ENCODE measurements at places on chromosomes 6 and 20.

DNA sequence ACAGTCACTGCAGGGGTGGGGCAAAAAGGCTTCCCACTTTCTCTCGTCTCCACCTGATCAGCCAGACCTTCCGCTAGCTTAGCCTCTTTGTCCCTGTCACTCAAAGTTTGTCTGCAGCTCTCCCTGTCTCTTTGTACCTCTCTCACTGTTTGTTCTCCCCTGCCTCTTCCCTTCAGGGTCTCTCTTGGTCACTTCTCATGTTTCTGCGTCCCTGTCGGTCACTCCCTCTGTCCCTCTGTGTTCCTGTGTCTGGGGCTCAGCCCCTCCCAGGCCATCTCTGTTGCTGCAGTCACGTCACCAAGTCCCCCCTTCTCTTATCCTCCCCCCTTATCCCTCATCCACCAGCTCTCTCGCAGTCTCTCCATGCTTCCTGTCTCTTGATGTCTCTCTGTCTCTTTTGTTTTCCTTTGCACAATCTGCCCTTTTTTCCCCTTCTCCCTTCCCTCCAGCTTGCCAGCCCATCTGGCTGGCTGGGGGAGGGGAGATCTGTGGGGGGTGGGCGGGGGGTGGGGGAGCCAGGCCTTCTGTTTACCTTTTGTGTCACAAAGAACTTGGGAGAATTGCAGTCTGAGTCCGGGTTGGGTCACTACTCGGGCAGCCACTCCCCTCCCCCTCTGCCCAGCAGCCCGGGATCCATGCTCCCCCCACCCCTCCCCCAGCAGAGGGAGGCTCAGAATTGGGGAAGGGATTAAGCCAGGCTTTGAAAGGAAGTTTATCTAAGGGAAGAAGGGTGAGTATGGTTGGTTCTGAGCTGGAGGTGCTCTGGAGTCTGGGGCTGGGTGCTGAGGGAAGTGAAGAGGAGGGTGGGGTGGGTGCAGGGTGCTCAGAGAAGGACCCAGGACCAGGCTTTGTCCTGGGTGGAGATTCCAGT lies 32.3 kb downstream of the FOXP4 start:
- DNase-seq = no peak

DNA sequence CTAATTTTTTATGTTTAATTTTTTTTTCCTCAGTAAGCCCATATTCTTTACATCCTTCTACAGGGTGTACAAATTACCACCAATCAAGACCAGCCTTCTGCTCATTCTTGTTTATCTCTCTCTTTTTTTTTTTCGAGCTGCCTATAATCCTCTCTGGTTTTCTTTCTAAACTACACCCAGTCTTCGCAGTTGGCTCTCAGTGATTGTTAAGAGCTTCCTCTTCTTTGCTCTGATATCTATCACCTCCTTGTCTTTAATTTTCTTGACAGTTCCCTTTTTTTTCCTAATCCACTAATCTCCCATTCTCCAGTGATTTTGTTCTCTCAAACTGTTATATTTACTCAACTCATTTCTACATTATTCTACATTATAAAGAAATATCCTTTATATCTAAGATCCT lies 38.5 kb upstream of the PTPRK start:
- DNase-seq = no peak

- no peak for DNase-seq
These were observed 162.6 kb downstream of the DTNBP1 start for GRCh38 chr6:15500078-15500740.

DNA sequence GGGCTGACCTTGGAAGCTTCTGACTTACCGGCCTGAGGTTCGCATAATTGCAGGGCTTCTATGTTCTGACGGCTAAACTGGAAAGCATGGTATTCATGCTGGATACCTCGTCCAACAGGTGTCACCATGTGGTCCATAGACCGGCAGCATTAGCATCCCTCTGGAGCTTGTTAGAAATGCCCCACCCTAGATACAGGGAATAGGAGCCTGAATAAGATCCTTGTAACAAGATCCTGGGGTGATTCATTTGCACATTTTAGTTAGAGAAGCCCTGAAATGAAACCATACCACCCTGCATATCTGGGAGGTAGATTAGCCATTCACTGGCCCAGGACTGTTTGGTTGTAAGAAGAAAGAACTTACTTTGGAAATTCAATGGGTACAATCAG lies 77.7 kb downstream of the TMEM170B start:
- DNase-seq = no peak

DNA sequence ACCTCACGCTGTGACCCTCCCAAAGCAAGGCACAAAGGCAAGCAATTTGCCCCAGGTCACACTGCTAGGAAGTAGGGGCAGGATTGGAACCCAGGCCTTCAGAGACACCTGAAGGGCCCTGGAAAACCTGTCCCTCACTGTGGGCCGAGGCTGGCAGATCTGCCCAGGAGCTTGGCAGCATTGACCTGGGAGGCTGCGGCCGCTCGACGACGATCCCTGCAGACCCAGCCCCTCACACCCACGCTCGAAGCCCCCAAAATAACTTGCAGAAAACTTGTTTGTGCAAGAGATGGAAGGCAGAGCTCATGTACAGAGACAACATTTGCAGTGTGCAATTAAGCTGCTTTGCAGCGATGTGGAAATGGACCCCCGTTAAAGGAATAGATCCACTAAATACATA lies 251.4 kb downstream of the TAF4 start:
- no peak for DNase-seq

DNA sequence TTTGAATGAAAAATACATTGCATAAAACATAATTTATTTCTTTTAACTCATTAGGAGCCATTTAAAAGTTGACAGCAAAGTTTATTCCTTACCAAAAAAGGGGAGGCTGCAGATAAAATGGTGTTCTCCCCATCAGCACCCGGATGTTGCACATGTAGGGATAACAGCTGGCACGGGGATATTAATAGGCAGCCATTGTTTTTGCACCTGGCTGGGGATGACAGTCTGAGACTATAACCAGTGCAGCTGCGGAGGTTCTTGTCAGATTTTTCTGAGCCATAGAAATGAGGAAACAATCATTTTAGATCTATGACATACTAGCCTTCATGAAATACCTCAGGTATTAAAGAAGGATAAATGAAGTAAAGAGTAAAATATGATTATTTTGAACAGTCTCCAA lies 20.1 kb upstream of the HECA start:
- DNase-seq = no peak

- DNase-seq = no peak
These were observed 284.1 kb upstream of the TAB2 start for GRCh38 chr6:149033454-149033853.

DNA sequence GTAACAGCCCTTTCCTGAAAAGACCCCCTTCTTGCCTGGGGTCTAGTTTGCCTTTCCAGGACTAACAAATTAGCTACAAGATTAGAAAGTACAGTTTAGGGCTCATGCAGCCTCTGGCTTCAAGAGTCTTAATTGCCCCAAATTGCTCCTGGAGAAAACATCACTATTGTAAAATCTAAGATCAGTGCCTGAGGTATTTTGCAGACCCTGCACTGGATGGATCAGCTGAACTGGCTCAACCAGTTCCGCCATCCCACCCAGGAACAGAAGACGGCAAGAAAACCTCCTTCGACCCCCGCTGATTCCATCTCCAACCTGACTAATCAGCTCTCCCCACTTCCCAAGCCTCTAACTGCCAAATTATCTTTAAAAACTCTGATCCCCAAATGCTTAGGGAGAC lies 236.5 kb upstream of the KCNG1 start:
- no peak for DNase-seq

- no peak for DNase-seq
These were observed 16.7 kb upstream of the PI3 start for GRCh38 chr20:45157962-45158361.

- no peak for DNase-seq
These were observed 53.3 kb downstream of the CNKSR3 start for GRCh38 chr6:154457046-154457713.

- no peak for DNase-seq
These were observed 44.1 kb downstream of the STK4 start for GRCh38 chr20:45010399-45010828.

DNA sequence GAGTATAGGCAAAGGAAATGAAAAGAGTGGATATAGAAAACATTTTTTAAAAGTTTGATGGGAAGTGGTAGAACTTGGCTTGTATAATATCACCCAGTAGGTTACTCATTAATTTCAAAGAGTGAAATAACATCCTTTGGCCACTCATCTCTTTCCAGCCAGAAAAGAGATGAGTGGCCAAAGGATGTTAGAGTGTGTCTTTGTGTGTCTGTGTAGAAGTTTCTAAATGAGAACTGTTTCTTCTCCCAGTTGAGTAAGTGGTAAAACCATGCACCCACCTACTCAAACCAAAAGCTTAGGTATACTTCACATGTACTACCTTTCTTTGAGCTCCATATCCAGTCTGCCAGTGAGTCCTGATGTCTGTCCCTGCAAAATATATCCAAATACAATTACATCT lies 47.7 kb upstream of the TMEM244 start:
- no peak for DNase-seq

DNA sequence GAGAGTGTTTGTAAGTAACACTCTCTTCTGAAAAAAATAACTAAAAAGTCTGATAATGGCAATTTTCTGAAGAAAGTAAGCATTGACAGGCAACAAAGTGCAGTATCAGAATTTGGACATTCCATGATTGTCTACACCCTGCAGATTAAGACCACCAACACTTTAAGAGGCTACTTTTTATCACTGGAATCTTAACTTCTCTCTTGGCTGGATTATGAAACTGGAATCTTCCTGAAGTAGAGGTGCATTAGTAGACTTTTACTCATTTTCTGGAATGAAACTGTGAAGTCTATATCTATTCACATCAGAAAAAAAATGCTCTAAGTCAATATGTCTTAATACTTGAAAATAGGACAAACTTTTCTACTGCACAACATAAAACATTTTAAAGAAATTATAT lies 547.5 kb downstream of the COL12A1 start:
- DNase-seq = no peak

- no peak for DNase-seq
These were observed 62.0 kb upstream of the CD83 start for GRCh38 chr6:14055541-14055940.

DNA sequence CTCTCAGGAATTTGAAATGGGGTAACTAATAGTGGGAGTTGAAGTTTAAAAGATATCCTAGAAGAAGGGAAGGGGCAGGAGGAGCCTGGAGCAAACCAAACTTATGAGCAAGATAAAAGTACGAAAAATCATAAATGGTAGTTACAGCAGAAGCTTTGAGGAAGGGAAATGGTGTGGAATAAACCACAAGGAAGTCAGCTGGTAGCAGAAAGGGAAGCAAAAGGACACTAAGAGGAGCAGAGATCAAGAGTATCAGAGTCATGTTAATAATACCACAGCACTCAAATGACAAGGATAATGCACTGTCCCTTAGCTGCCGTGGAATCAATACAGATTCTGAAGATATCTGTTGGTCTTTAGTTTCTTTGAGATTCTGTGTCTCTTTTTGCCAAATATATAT lies 44.9 kb upstream of the CCDC28A start:
- DNase-seq = no peak

All from activated CD8-positive, alpha-beta memory T cell treated with anti-CD3 and anti-CD28 coated beads, Interleukin-2, amount 50 U/mL, for 48 hours (primary cell).